ENCODE measurements at places on chromosomes 1 and 21.

- DNase-seq: peak; percentile 53
Measured at GRCh38 chr1:27296773-27297291, 25.1 kb upstream of the TMEM222 start.

- DNase-seq: peak; percentile 48
Measured at GRCh38 chr1:16921391-16922185, at the start of gene CROCC. TSS of gene CROCC (plus strand) at chr1:16921931. CDS start at chr1:16922019, 88 bp downstream.

GRCh38 chr1:44677201-44677766, 2.8 kb downstream of the ARMH1 start:
- no peak for DNase-seq

DNA sequence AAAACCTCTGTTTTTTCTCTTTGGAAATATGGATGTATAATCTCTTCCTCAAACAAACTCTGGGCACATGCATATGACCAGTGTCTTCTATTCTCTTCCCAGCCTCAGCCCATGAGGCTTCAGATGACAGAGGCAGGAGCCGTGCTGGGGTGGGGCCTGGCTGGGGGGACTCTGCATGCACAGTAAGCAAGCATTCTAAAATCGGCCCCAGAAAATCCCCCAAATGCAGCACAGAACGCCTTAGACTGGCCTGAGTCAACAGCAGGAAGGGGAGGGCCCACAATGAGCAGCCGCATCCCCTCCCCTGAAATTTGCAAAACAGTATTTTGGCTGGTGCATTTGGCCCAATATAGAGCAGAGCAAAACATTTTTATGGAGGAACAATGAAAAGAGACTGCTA, 47.8 kb downstream of the ITPKB start:
- peak; percentile 70 for DNase-seq

DNA sequence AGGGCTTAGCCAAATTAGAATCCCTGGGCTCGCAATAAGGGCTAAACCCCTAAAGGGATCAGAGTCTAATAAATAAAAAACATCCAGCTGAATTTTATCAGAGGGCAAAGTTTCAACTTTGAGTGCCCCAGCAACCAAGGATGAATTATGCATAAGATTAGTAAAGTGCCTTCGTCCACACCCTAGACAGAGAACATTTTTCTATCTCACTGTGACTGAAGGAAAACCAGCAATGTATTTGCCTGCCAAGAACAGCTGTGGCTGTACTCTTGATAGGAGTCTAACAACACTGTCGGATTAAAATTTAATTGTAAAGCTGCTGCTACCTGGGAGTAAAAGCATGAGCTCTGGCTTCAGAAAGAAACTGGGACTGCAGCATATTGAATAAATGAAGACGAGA, 23.3 kb downstream of the WNT2B start:
- no peak for DNase-seq

- no peak for DNase-seq
Measured at GRCh38 chr21:32726839-32727686, 750 bp downstream of the SYNJ1 start.

DNA sequence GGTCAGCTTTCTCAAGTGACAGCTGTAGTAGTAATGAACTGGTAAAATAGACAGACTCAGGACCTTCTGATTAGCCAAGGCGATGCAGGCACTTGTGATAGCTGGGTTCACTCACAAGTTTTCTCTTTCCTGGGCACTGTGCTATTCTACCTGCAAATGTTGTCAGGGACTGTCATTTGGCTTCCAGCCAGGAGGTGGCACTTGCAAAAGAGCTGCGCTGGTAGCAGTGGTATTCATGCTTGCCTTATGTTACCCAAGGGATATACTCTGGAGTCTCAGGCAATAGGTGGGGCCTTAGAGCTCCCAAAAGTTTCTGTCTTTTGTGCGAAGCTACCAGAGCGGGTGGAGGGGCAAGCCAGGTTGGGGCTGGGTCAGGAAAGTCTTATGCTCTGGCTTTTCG, 23.5 kb downstream of the IFI44 start:
- DNase-seq: peak; percentile 6

- DNase-seq: no peak
Measured at GRCh38 chr1:162697140-162697895, 65.1 kb downstream of the DDR2 start.

DNA sequence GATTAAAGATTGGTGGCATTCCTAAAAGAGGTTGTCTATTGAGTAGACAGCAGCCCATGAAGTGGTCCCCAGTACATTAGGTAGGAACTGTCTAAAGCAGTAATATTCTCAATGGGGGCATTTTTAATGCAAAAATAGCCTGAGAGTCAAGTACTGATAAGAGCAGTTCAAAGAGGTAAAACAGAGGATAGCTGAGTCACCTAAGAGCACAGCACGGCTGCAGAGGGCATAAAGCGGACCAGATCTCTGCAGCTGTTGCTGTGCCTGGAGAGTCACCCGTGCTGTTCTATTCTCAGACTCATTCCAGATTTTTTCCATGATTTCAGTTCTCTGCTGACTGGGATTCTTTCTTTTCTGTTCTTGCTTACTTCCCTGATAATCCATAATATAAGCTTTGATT, 313.2 kb downstream of the OLFM3 start:
- no peak for DNase-seq

GRCh38 chr1:26337625-26338024, 16.3 kb downstream of the CRYBG2 start:
- DNase-seq: no peak

DNA sequence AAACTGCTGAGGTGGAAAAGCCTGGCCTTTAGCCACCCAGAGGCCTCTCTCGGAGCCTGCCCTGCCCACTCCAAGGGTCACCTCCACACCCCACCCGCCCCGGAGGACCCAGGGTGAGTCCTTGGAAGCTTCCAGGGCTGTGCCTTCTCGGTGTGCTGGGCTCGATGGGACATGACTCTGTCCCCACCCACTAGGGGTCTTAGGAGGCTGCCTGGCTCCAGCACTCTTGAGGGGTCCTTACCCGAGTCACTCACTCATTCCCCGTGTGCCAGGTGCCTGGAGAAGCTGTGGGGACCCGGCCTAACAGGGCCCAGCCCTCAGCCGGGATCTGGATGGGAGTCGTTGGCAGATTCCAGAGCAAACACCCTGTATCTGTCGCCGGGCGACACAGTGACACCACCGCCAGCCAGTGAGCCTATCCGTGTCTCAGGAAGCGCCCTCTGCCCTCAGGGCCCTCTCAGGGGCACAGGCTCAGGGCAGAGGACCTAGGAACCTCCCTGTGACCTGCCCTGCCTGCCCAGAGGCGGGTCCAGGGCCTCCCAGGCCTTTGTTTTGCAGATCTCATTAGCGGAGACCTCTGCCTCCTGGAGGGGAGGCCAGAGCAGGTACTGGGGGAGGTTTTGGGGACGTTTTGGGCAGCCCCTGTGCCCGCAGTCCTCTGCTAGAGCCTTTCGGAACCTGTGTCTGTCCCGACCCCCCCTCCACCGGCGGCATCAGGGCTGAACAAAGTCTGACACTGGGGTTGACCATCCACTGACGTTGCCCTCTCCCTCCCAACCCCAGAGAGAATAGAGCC, 3.1 kb upstream of the PRKCZ start:
- no peak for DNase-seq

GRCh38 chr1:108097018-108097417, 103.1 kb downstream of the SLC25A24 start:
- no peak for DNase-seq

GRCh38 chr1:197967066-197967465, 49.9 kb downstream of the LHX9 start:
- no peak for DNase-seq

DNA sequence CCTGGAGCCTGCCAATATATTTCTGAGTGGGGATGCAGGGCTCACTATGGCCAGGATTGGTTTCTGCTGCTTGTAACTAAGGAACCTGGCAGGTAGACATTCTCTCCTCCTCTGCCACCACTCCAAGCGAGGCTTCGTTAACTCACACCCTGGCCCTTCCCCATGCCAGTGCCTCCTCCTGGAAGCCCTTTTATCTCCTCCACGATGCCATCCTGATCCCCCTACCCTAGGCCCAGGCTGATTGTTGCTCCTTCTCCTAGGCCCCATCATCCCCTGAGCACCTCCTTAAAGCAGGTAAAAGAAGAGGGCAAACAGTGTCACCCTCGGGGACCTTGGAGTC, 118.5 kb downstream of the DMRTB1 start:
- DNase-seq: no peak

GRCh38 chr1:3323021-3323795, 131.3 kb upstream of the ARHGEF16 start:
- no peak for DNase-seq

- no peak for DNase-seq
Measured at GRCh38 chr21:39003982-39004633, 179.1 kb downstream of the PSMG1 start.

DNA sequence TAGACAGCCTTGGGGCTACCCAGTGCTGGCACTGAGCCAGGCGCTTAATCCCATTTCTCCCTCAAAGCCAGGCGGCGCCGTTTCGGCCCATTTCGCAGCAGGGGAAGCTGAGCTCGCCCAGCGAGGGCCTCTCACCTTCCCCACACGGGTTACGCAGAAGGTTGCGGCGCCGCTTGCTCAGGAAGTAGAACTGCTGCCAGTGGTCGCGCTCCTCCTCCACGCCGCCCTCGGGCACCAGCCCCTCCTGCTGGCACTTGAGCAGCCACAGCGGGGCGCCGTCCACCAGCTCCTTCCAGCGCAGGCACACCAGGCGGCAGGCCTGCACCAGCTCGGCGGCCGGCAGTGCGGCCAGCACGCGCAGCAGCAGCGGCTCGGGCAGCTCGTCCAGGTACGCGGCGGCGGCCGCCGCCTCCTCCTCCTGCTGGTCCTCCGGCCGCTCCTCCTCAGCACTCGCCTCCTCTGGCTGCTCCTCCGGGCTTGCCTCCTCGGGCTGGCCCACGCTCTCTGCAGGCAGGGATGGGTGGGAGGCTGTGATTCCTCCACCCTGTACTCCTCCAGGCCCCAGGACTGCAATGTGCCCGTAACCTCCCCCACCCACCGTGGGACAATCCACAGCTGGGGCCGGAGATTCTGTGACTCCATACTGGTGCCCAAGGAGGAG, 3.8 kb downstream of the FBXO2 start:
- DNase-seq: peak; percentile 80

DNA sequence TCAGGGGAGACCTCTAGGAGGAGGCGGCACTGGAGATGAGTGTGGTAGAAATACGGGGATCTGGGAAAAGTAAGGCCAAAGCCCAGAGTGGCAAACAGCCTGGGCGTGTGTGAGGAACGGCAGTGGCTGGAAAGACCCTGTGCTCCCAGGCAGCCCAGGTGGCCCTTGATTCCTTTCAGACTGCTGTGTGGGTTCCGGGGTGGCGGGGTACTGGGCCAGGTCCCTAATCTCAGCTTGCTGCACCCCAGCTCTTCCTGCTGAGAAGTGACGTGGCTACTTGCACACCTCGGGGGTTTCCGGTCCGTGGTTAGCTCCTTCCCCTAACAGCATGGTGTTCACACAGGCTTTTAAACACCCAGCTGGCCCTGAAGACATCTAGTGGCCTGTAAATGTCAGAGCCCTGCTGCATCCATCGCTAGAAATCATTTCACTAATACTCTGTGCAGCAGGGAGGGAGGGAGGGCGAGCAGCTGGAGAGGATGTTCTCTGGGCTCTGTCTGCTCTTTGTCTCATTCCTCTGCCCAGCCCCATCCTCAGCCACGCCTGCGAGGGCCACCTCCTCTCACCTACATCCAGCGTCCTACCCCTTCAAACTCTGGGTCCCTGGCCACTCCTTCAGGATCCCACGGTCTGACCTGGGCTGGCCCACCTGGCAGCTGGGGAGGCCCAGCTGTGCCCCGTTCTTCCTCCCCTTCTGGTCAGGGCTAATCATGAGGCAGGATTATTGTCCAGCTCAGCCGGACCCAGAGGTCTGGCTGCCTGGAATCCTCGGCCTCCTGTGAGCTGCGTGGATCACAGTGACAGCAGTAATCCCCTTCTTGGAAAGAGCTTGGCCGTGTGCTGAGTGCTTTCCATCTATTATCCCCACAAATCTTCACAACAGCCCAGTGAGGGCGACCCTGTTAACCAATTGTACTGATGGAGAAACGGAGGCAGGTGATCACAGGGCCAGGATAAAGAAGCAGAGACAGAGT, 7.2 kb downstream of the ZDHHC18 start:
- peak; percentile 91 for DNase-seq

DNA sequence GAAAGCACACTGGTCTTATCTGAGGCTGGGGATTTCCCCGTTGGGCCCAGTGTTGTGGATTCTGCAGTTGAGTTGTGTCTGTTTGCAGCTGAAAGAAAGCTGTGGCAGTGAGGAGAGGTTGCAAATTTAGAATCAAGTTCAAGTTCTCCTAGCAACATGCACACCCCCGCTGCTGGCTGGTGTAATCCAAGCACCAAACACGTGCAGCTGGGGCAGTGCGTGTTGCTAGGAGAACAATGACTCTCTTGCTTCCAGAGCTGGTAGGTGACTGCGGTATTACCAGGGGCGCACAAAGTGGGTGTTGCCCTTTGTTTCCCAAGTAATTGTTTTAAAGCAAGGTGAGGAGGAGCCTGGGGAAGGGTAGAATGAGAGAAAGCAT, 91.5 kb downstream of the IER5 start:
- peak; percentile 50 for DNase-seq

DNA sequence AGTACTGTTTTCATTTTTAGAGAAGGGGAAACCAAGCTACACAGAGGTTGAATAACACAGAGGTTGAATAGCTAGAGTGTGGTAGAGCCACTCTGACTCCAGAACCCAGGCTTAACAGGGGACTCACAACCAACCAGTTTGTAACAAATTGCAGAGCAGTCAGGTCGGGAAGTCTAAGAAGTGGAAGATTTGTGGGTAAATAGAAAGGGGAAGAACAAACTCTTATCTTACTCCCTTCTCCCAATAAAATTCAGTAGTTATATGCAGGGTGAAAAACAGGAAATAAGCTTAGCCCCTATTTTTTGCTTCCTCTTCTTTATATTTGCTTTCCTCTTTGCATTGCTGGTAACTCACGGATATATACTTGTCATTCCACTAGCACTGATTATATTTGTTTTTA, 23.2 kb downstream of the CDC42 start:
- DNase-seq: no peak

DNA sequence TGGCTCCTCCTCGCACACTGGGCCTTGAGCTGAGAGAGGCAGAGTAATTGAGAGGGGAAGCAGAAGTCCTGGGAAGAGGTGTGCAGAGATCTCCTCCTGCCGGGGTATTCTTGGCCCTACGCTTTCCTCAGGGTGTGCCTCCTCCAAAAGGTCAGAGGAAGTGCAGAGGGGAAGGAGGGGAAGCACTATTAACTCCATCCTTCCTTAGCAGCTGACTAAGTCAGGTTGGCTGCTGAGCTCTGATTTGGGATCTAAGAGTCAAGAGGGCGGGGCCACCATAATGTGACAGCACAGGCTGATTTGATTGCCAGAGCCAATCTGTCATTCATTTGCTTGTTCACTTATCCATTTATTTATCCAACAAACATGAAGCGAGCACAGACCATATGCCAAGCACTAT, 12.3 kb downstream of the ATP2B4 start:
- no peak for DNase-seq

- no peak for DNase-seq
Measured at GRCh38 chr1:19824541-19824940, 9.5 kb upstream of the RNF186 start.

- no peak for DNase-seq
Measured at GRCh38 chr1:149884433-149885338, 14.7 kb upstream of the BOLA1 start.

DNA sequence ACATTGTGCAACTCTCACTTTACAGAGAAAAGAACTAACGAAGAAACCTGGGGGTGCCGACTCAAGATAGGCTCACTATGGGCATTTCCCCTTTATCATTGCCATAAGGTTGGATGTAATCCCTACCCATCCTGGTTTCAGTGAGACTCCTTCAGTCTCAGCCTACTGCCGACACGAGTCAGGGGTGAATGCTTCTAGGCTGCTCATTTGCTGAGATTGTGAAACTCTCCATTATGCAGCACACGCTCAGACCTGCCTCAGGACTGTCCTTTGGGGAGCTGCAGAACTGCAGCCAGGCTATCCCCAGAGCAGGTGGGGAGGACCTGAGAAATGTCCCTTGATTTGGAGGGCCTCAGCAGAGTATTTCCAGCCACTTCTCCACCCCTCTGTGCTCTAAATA, 22.2 kb downstream of the TSHB start:
- DNase-seq: no peak
